ENCODE measurements at places on chromosomes 6 and 20.
A peak's percentile ranks its signal among the peaks of the same experiment; 100 is the strongest.

DNA sequence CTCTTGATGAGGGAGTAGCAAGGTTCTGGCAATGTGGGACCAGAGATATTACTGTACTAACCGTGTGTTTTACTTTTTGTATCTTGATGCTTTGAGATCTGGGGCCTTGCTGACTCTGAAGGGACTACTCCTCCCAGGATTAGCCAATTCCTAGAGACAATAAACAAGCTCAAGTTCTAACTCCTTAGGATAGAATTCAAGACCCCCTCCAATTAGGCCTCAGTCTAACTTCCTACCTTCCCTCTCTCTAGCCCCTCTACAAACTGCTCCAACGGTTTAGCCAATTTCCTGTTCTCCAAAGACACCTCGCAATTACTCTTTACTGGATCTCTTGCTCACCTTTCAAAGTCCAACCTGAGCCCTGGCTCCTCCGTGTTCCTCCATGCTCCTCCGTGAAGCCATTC is 158.7 kb upstream of the JARID2 start:
- no peak for DNase-seq
- no peaks in the 10 kb centered on the region for H3K27me3 ChIP-seq
- no peak overlapping the region for H3K27ac ChIP-seq
- no peaks in the 10 kb centered on the region for H3K36me3 ChIP-seq
- H3K4me3 ChIP-seq: no peak overlapping the region

DNA sequence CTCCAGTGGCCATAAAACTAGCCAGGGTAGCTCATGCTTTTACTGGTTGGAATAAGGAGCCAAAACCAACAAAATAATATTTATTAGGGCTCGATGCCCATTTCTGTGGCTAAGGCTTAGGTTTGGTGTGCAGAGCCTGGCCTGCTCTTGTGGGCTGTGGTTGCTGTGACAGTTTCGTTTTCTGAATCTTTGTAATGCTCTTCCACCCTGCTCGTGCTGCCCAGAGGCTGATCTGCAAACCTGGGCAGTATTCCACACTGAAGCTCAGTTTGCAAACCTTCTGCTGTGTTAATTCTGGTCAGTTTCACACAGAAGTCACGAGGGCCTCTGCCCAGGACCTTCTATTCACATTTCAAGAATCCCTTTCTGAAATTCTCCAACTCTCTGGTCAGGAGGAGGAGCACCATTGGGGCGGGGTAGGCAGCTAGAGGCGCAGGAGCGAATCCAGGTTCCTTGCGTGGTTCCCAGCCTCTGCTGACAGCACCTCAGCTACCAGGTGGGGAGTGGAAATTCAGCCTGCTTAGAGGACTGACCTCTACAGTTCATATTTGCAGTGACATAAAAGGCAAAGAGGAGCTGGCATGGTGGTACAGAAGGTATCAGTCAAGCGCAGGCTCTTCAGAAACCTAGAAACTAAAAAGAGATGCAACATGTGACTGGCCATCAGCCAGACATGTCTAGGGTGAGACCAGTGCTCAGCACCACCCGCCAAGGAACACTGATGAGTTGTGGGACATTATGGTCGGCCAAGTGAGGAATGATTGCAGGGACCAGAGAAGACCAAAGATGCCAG is 14.3 kb upstream of the C20orf144 start:
- no peak overlapping the region for H3K27ac ChIP-seq
- no peak overlapping the region for H3K4me3 ChIP-seq
- peaks cover 34% of the 10 kb centered on the region for H3K4me1 ChIP-seq
- H3K36me3 ChIP-seq: peaks cover 20% of the 10 kb centered on the region

GRCh38 chr20:36308986-36309385 is 2.8 kb downstream of the DLGAP4 start:
- peaks cover 2% of the 10 kb centered on the region for H3K4me1 ChIP-seq
- peaks cover 74% of the 10 kb centered on the region for H3K27me3 ChIP-seq
- no peak for DNase-seq
- no peak overlapping the region for H3K27ac ChIP-seq
- no peak overlapping the region for H3K4me3 ChIP-seq

- no peak overlapping the region for H3K4me3 ChIP-seq
- no peaks in the 10 kb centered on the region for H3K36me3 ChIP-seq
- peaks cover 3% of the 10 kb centered on the region for H3K27me3 ChIP-seq
- H3K27ac ChIP-seq: no peak overlapping the region
- H3K4me1 ChIP-seq: peaks cover 2% of the 10 kb centered on the region
- DNase-seq: no peak
Observed at GRCh38 chr20:52744441-52744840, 227.7 kb upstream of the TSHZ2 start.

DNA sequence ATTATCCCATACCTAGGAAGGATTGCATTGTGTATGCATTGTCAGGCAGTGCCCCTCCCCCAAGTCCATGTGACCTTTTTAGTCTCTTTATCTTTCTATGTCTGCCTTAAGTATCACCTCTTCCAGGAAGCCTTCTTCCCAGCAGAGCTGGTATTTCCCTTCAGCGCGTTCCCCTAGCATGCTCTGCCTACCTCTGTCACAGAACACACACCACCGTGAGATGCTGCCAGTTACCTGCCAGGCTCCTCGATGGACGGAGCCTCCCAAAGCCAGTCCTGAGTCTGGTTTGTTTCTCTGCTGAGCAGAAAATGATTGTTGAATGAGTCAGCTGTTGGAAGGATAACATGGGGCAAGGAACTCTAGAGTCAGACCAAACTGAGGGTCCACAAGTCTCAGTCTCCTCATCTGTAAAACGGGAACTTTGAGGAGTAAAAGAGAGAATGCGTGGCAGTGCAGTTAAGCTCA is 11.3 kb upstream of the ZNF335 start:
- DNase-seq: no peak
- H3K4me1 ChIP-seq: no peaks in the 10 kb centered on the region
- H3K27me3 ChIP-seq: peaks cover 4% of the 10 kb centered on the region
- H3K4me3 ChIP-seq: no peak overlapping the region
- no peaks in the 10 kb centered on the region for H3K36me3 ChIP-seq
- no peak overlapping the region for H3K27ac ChIP-seq

DNA sequence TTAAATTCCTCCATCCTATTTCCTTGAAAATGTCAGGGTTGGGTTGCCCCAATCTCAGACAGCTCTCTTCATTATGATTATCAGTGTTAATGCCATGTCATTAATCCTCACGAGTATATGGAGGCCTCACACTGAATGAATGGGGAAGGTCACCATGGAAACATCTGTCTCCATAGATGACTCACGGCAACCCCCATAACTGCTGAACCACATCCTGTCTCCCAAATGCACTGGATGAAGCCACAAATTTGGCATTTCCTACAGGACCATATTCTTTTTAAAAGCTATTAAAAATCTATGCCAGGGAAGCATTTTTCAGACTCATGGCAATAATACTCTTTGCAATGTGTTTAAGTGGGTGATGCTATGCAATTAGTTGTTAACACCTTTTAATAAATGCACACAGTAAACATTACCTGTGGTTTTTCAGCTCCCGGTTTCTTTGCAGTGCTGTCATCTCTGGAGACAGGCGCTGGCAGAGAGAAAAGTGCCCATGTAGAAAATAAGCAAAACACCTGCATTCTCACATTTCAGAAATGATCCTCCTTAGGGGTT is 80.1 kb upstream of the PTPRK start:
- H3K27me3 ChIP-seq: peaks cover 9% of the 10 kb centered on the region
- no peak overlapping the region for H3K4me3 ChIP-seq
- H3K4me1 ChIP-seq: peaks cover 24% of the 10 kb centered on the region
- no peak for DNase-seq
- H3K27ac ChIP-seq: no peak overlapping the region
- no peaks in the 10 kb centered on the region for H3K36me3 ChIP-seq

DNA sequence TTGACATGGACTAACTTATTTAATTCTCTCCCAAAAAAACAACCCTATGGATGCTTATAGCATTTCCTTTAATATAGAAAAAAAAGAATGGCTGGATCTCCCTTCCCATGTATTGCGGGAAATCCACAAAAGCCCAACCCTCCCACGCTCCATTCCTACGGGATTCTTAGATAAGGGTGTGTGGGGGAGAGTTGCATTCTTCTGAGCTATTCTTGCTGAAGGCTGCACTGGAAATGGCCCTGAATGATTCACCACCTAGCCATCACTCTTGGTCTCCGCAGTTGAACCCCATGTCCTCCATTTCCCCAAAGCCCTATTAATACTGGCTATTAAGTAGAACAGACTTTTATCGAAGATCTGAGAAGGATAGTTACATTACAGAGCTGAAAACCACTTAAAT is 41.9 kb upstream of the ADGRF5 start:
- no peak overlapping the region for H3K27ac ChIP-seq
- no peak for DNase-seq
- H3K27me3 ChIP-seq: peaks cover 6% of the 10 kb centered on the region

GRCh38 chr6:1781817-1782184 is 172.1 kb downstream of the FOXC1 start:
- no peak for DNase-seq
- H3K4me1 ChIP-seq: peaks cover 3% of the 10 kb centered on the region
- H3K27me3 ChIP-seq: peaks cover 6% of the 10 kb centered on the region
- H3K36me3 ChIP-seq: no peaks in the 10 kb centered on the region
- no peak overlapping the region for H3K27ac ChIP-seq
- H3K4me3 ChIP-seq: no peak overlapping the region

- no peak for DNase-seq
- no peak overlapping the region for H3K4me3 ChIP-seq
- H3K36me3 ChIP-seq: no peaks in the 10 kb centered on the region
Observed at GRCh38 chr20:18851629-18852028, 38.0 kb downstream of the SCP2D1 start.

DNA sequence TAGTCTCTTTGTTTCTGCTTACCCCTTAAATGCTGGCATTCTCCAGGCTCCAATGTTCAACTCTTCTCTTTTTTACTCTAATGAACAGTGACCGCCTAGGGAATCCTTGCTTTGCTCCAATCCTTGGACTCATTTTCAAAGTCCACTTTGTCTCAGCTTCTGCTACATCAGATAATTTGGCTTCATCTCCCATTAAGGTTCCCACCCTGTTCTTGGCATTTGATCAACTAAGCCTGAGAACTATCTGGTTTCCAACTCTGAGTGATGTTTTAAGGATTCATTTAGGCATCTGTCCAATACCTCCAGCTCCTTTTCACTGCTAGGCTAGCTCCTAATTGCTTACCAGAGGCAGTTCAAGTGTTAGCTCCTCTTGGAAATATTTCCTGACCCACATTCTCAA is 64.9 kb downstream of the ME1 start:
- H3K4me3 ChIP-seq: no peak overlapping the region
- no peak for DNase-seq
- H3K27me3 ChIP-seq: no peaks in the 10 kb centered on the region
- H3K27ac ChIP-seq: no peak overlapping the region

GRCh38 chr6:121222656-121223055 is 111.6 kb downstream of the TBC1D32 start:
- H3K4me1 ChIP-seq: no peaks in the 10 kb centered on the region
- H3K36me3 ChIP-seq: peaks cover 9% of the 10 kb centered on the region
- H3K4me3 ChIP-seq: no peak overlapping the region

GRCh38 chr6:16471222-16471909 is 233.0 kb downstream of the GMPR start:
- no peak for DNase-seq
- H3K27ac ChIP-seq: no peak overlapping the region
- H3K4me1 ChIP-seq: peaks cover 27% of the 10 kb centered on the region
- no peaks in the 10 kb centered on the region for H3K27me3 ChIP-seq

DNA sequence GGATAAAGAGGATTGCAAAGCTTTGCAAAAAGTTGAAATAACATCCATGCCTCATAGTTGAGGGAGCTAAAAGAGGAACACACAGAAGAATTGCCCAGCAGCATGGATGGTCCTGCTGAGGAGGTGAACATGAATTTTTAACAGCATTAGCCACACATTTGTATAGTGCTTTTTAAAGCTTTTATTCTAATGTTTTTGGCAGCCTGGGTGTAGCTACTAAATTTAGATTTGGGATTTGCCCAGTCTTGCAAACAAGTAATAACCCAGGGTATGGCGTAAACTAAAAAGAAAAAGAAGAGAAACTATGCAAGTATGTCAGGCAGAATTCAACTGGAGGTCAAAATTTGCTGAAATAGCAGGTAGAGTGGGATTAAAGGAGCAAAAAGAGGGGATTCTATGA is 75.1 kb upstream of the PTPRK start:
- no peak overlapping the region for H3K27ac ChIP-seq
- H3K27me3 ChIP-seq: peaks cover 2% of the 10 kb centered on the region
- H3K4me1 ChIP-seq: peaks cover 16% of the 10 kb centered on the region
- no peaks in the 10 kb centered on the region for H3K36me3 ChIP-seq

- H3K4me3 ChIP-seq: no peak overlapping the region
- peaks cover 7% of the 10 kb centered on the region for H3K36me3 ChIP-seq
- no peak for DNase-seq
- H3K27me3 ChIP-seq: no peaks in the 10 kb centered on the region
- peak overlapping the region; percentile 77 for H3K27ac ChIP-seq
Observed at GRCh38 chr6:52517502-52518278, 59.2 kb downstream of the TRAM2 start.

GRCh38 chr20:50484271-50484976 is 25.8 kb upstream of the PTPN1 start:
- peaks cover 2% of the 10 kb centered on the region for H3K4me1 ChIP-seq
- peaks cover 2% of the 10 kb centered on the region for H3K27me3 ChIP-seq
- no peak overlapping the region for H3K4me3 ChIP-seq

- no peaks in the 10 kb centered on the region for H3K36me3 ChIP-seq
- no peak overlapping the region for H3K4me3 ChIP-seq
- peak overlapping the region; percentile 19 for H3K27ac ChIP-seq
- DNase-seq: no peak
- no peaks in the 10 kb centered on the region for H3K27me3 ChIP-seq
Observed at GRCh38 chr20:37335642-37336368, 10.1 kb upstream of the SRC start.

- H3K27ac ChIP-seq: peak overlapping the region; percentile 18
- peak overlapping the region; percentile 79 for H3K4me3 ChIP-seq
- H3K4me1 ChIP-seq: peaks cover 9% of the 10 kb centered on the region
- no peaks in the 10 kb centered on the region for H3K36me3 ChIP-seq
- peaks cover 58% of the 10 kb centered on the region for H3K27me3 ChIP-seq
- no peak for DNase-seq
Observed at GRCh38 chr6:136791296-136792094, 782 bp downstream of the MAP3K5 start.

DNA sequence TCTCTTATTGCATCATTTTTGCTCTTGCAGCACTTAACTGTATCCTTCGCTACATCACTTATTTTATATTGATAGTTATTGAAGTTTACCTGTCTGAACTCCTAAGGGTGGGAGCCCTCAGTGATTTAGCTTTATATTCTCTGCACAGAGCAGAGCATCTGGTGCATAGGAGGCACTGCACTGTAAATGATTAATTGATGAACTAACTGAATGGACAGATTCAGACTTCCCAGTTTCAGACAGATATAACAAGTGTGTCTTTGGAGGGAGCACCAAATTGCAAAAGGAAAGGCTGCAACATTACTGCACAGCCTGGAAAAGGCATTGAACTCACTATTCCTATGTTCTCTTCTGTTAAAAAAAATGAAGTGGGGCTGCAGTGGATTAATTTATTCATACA is 160.3 kb downstream of the EDN1 start:
- no peak overlapping the region for H3K4me3 ChIP-seq
- no peak for DNase-seq
- no peaks in the 10 kb centered on the region for H3K27me3 ChIP-seq
- H3K27ac ChIP-seq: no peak overlapping the region
- H3K36me3 ChIP-seq: peaks cover 4% of the 10 kb centered on the region

GRCh38 chr20:61701802-61702201 is 363.9 kb downstream of the TAF4 start:
- no peak overlapping the region for H3K27ac ChIP-seq
- no peak overlapping the region for H3K4me3 ChIP-seq
- H3K4me1 ChIP-seq: peaks cover 4% of the 10 kb centered on the region
- no peak for DNase-seq
- no peaks in the 10 kb centered on the region for H3K36me3 ChIP-seq
- peaks cover 5% of the 10 kb centered on the region for H3K27me3 ChIP-seq

- no peaks in the 10 kb centered on the region for H3K36me3 ChIP-seq
- peak overlapping the region; percentile 90 for H3K27ac ChIP-seq
- no peak for DNase-seq
- peaks cover 30% of the 10 kb centered on the region for H3K4me1 ChIP-seq
- peak overlapping the region; percentile 15 for H3K4me3 ChIP-seq
Observed at GRCh38 chr20:57287007-57287880, 20.8 kb upstream of the BMP7 start.

Measured in progenitor cell of endocrine pancreas (in vitro differentiated cells).